ENCODE measurements at places on chromosomes 4 and X.

DNA sequence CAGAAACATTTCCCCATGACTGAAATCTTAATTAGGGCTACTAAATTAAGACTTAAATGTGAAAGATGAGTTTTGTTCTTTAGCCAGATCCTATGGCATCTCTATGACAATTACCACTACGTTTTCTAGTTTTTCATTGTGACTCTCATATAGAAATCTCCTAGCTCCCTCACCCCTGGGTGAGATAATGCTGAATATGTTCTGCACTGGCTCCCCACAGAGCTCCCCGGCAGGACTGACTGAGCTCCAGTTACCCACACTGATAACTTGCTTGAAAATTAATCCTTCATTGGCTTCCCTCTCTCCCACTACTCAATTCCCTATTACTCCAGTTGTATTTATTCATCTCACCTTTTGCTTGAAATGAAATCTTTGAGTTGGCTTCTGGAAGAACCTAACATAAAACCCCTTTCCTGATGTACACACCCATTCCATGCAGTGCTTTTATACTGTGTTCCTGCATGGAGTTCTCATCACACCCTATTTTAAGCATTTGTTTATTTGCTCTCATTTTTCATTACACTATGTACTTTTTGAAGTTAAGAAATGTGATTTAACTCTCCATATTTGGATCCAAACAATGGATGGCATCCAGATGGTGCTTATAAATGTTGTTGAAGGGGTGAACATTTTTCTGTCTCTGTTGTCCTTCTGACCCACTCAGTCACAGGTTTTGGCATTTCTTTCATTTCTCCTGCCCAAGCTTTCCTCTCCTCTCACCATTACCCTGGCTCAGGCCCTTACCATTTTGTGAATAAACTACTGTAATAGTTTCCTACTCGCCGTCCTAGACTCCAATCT is 623.4 kb downstream of the SPRY1 start:
- peak; percentile 59 for DNase-seq

- DNase-seq = no peak
Measured at GRCh38 chrX:144042271-144042670, 158.4 kb downstream of the UBE2NL start.

GRCh38 chr4:101008503-101008902 is 338.8 kb downstream of the PPP3CA start:
- DNase-seq = no peak

DNA sequence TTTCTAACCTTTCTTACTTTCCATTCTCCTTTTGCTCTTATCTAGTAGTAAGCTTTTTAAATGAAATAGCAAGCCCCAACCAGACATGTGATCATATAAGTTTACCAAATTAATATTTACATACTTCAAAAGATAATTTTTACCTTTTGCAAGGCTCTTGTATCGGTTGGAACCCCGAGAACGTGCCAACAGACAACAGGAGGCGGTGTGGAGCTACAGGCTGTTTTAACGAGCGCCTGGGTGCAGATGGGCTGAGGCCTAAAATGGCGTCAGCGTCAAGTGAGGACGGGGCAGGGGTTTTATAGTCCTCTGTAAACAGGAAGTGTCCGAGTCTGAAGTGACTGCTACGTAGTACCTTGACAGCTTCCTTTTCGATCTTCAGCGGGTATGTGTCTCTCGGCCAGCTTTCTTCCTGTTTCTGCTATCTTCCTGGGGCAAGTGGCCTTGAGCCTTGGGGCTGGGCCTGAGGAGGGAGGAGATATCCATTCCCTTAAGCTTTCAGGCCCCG is 342.7 kb downstream of the GALNTL6 start:
- DNase-seq = no peak

DNA sequence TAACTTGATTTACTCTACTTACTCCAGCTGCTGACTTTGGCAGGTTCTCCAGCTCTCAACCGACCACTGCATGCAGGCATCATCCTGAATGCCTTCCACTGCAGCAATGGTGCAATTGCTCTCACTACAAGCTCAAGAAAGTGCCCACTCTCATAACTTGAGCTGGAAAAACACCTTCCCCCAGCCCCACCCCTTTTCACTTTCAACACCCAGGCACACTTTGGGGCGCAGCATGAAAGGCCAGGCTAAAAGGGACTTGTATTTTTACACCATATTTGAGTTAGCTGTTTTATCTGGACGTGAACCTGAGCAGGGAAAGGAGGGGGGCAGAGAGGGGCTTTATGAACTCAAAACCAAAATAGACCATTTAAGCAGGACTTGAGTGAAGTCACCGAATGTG is 274.5 kb downstream of the RAB28 start:
- DNase-seq = no peak

GRCh38 chr4:148730766-148731165 is 288.6 kb upstream of the NR3C2 start:
- DNase-seq = no peak

DNA sequence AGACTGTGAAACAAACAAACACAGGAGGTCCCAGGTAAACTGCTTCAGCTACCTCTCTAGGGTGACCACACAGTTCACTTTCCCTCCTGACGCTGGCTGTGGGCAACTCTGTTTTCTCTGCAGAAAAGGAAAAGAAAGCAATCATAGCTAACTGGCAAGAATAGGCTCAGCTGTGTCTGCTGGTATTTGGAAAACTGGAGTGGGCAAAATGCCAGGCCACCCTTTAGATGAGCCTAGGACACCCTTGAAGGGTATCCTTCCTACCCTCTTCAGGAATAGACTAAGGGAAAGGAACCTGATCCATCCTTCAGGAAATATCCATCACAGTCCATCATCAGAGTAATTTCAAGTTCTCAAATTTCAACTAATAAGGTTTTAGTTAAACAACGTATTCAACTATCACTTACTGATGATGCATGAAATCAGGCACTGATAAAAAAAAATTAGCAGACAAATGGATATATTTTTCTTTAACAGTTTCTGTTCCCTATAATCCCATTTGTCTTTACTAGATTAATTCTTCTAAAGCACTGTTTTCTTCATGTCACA is 60.9 kb downstream of the CAMK2D start:
- no peak for DNase-seq

- no peak for DNase-seq
Measured at GRCh38 chr4:8516996-8517550, 63.1 kb upstream of the GPR78 start.

GRCh38 chr4:151718984-151719955 is 41.5 kb downstream of the GATB start:
- DNase-seq = peak; percentile 52

- peak; percentile 49 for DNase-seq
Measured at GRCh38 chrX:37302569-37302968, 46.6 kb upstream of the PRRG1 start.

DNA sequence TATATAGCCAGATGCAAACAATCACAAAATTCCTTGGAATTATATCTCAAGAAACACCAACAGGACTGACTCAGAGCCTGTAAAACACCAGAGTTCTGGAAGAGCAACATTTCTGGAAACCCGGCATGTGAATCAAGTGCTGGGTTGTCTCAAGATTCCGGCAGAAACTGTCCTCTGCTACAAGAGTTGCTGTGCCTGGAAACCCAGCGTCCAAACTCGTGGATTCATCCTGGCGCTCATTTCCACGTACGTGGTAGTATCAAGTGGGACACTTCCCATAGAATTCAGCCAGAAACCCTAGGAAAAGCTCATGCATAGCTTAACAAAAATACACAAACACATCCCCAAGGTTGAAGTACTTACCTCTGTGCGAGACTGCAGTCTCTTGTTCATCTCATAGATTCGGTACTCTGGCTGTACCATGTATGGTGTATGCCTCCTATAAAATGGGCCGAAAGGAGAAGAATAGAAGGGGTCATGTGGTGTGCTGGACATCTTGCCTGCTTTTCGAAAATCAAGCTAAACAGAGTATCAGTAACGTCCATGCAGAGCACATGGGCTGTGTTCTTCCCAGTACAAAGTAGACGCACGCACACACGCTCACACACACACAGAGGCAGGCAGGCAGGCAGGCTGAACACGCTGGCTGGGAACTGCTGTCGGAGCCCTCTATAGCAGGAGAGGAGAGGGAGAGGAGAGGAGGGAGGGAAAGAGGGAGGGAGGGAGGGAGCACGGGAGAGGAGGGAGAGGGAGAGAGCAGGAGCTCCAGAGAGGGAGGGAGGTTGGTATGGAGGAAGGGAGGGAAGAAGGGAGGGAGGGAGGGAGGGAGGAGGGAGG is at the start of gene LDB2:
Gene LDB2 (minus strand): TSS at position 655 of the 837 bp plus-strand sequence.
- DNase-seq = peak; percentile 75

- no peak for DNase-seq
Measured at GRCh38 chr4:30837131-30837539, 117.0 kb downstream of the PCDH7 start.

DNA sequence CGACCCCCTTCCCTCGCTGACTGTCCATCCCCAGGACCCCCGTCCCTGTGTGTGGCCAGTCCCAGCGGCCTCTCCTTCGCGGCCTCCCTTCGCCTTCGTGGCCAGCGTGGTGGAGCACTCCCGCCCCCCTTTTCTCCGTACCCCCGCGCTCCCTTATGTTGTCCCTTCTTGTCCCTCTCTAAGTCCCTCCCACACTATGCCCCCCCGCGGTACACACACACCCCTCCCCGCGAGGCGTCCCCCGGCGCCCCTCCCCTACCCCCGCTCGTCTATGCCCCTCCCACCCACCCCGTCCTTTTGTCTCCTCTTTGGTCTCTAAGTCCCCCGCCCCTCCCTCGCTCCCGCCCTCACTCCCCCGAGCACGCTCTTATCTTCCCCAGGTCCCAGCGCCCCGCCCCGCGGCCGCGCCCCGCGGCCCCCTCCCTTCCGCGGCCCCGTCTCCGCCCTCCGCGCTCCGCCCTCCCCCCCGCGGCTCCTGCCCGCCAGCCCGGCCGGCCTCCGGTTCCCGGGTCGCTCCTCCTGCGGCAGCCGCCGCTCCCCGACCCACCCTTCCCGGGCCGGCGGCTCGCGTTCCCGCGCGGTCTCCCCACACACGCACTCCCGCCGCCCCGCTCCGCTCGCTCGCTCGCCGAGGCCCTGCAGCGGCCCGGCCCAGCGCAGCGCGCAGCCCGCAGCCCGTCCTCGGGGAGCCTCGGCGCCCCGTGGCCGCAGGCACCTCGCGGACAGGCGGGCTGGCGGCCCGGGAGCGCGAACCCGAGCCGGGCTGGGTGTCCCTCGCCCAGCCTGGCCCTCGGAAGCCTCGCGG is 26.3 kb downstream of the UTP14A start:
- DNase-seq = peak; percentile 86

DNA sequence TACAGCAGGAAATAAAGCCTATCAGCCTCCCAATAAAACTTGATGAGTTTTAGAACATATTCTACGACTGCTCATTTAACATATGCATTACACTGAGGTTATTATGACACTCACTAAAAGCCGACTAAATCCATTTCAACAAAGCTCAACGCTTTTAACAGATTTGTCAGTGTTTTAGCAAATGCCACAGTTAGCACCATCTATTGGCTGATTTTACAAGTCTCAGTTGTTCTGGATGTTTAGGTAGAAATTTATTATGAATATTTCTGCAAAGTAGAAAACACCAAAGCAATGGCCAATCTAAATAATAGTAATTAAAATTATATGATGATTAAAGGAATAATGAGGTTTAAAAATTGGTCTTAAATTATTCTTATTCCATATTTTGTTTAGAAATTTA is 993.2 kb upstream of the PCDH7 start:
- no peak for DNase-seq

- DNase-seq = peak; percentile 3
Measured at GRCh38 chrX:10533696-10534365, 86.6 kb downstream of the MID1 start.

GRCh38 chr4:123526511-123526910 is 129.9 kb downstream of the SPRY1 start:
- no peak for DNase-seq

DNA sequence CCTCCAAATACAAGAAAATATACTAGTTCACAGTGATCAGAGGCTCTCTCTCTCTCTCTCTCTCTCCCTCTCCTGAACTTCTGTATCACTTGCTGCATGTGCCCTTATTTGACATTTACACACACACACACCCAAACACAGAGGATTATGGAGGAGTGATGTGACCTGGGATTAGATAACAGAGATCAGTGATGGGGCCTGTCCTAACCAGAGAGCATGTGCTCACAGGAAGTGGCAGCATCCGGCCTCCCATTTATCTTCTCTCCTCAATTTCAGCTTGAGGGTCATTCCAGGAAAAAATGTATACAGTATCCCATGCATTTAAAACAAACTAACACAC is 143.0 kb downstream of the TSPAN5 start:
- DNase-seq = no peak

DNA sequence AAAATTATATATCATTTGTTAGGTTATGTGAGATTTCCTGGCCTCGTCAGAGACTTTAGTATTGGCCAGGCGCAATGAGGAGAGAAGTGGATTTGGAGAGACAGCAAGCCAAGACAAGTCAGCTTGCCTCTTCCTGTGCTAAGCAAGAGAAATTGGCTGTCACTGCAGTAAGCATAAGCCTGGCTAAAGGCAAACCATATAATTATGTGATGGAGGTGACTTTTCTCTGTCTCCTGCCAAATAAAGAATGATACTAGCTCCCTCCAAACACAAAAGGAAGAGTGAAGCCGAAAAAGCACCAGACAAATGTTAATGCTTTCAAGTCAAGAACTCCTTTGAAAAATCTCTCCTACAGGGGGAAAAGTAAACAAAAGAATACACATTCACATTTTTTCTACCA is 2246.0 kb downstream of the ARAP2 start:
- DNase-seq = no peak

DNA sequence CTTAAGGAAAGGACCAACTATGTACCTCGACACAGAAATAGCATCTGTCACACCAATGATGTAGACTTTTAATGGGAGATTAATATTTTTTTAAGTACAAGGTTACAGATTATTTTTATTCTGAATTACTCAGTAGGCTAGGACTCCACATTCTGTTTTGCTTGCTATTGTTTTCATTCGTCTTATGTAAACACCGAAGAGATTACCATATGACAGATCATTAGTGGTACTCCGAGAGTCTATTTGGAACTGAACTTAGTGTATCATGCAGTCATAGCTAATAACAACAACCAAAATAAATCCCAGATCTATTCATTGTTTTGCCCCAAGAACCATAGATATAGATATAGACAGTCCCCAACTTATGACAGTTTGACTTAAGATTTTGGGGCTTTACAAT is 139.7 kb upstream of the SPRY1 start:
- DNase-seq = no peak

DNA sequence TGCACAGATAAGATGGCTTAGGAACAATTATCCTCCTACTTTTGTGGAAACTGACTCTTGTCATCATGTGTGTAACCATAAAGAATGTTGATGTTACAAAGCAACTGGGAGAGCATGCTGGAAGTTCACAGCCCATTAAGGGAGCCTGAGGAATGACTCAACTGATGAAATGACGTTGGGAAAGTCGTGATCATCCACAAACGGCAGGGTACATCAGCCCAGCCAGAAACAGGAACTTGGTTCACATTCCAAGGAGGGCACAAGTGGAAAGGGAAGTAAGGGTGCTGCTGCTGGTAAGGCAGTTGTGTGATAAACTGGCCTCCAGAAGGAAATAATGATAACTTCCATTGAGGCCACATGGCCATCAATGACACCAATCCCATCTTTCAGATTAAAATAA is 6.7 kb downstream of the TEC start:
- DNase-seq = no peak

- no peak for DNase-seq
Measured at GRCh38 chr4:20386906-20387305, 135.2 kb downstream of the SLIT2 start.

GRCh38 chr4:101020956-101021355 is 326.4 kb downstream of the PPP3CA start:
- peak; percentile 77 for DNase-seq
